Activated T-cell treated with anti-CD3 and anti-CD28 coated beads, Interleukin-2, amount 50 U/mL, for 24 hours (primary cell): ENCODE measurements at places on chromosomes 1 and 21.

- DNase-seq: peak; percentile 66
Observed at GRCh38 chr1:47755101-47755990, 241.8 kb downstream of the TRABD2B start.

GRCh38 chr1:29129916-29130315 lies 6.2 kb upstream of the TMEM200B start:
- no peak for DNase-seq

DNA sequence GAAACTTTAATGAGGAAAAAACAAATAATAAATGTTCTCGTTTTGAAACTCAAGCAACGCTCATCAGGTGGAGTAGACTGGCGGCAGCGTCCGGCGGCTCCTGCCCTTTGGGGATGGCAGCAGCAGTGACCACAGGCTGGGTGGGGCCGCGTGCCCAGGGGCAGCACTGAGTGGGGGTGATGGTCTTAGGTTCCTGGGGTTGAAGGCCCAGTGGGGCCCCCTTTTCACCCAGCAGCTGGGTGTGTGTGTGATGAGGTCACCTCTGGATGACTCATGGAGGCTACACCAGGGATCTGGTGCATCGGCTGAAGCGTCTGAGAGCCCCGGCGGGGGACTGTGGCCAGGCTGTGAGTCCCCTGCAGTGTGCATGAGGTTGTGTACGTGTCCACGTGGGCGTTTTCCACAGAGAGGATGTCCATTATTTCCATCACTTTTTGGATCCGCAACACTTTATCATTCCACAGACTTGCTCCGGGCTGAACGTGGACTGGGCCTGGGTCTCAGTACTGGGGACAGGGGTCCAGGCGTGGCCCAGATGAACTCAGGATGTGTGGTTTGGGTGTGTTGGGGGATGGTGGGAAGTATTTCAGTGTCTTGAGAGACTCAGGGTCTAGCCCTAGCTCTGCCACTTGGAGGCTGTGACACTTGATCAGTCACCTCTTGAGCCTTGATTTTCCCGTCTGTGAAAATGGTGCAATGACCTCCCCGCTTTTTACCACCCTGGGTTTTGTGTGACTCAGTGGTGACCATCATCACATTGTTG lies 25.6 kb downstream of the LDLRAP1 start:
- DNase-seq: no peak

- DNase-seq: no peak
Observed at GRCh38 chr1:56525489-56526041, 53.8 kb downstream of the PLPP3 start.

DNA sequence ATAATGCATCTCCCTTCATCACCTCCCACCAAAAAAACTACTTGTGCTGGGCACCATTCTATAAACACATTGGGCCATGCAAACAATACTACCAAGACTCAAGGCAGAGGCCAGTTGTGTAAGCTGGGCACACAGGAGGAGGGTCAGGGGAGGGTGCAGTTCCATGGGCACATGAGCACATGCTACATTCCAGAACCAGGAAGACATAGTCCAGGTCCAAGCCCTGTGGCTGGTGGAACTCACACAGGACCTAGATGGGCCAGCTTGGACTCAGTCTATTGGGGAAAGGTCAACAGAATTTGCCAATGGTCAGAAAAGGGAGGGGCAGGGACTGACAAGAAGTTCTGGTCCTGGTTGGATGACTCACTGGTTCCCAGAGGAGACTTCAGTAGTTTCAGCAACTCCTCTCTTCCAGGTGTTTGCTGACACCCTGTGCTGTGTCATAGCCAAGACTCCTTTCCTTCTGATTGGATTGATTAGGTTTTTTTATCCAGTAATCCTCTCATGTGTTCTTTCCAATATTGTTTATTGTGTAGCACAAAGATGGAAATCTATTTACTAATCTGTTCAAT lies 249.7 kb downstream of the C1orf94 start:
- no peak for DNase-seq

- no peak for DNase-seq
Observed at GRCh38 chr1:177953549-177953948, 16.3 kb downstream of the SEC16B start.

DNA sequence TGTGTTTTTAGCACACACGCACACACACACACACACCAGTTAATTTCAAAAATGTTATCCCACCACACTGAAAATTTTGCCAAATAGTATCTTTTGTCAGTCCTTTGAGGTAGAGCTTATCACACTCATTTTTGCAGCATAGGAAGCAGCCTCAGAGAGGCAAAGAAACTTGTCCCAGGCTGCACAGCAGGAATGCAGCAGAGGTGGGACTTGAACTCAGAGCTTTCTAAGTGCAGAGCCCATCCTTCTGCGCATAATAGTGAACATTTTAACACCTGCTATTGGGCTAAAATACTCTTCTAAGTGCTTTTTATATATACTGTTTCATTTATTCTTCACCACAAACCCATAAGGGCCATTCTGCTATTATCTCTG lies 15.0 kb downstream of the FHAD1 start:
- DNase-seq: no peak

GRCh38 chr1:238248356-238248755 lies 357.6 kb upstream of the ZP4 start:
- DNase-seq: no peak

DNA sequence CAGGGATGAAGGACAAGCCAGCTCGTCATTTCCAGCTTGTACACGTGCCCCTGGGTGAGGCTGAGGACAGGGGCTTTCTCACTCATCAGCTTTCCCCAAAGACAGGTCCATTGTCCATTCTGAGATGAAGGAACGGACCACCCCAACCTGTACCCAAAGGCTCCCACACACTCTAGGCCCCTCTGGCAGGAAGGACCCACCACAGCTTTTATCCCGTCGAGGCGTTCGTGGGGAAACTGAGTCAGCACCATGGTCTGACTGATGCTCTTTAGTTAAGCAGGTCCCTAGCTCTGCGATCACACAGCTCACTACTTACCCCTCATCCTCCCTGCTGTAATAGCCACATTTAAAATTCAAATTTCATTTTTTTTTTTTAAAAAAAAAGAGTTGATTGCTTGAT lies 117.3 kb downstream of the AJAP1 start:
- no peak for DNase-seq

DNA sequence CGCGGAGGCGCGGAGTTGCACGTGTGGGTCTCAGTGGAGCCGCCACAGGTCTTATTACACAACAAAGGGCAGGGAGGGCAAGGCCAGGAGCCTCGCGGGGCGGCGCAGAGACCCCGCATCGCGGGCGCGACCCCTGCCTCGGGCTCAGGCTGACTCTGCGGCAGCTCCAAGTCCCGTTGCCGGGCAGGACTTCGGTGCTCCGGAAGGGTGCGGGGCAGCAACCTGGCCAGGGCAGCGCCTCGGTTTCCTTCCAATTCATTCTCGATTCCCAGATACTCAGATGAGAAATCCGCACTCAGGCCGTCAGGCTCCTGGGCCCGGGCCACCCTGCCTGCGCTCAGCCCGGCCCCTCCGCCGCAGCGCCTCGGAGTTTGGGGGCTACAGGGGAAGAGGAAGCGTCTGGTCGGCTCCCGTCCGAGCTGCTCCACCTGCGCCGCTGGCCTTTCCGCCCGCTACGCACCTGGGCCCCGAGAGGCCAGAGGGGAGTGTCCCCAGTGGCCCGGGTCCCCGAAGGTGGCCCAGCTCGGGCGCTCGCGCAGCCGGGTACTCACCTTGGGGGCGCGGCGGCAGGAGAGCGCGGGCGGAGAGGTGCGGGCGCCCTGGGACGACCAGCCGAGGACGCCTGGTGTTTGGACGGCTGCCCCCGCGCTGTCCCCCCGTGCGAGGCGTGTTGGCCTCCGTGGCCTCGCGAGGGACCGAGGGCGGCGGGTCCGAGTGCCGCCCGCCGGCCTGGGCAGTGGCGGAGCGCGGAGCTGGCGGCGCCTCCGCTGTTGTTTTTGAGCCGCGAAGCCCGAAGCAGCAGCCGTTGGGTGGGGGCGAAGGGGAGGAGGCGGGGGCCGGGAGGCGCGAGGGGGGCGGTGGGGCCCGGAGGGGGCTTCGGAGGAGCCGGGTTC lies 1.1 kb upstream of the PRDM16 start:
- DNase-seq: no peak

DNA sequence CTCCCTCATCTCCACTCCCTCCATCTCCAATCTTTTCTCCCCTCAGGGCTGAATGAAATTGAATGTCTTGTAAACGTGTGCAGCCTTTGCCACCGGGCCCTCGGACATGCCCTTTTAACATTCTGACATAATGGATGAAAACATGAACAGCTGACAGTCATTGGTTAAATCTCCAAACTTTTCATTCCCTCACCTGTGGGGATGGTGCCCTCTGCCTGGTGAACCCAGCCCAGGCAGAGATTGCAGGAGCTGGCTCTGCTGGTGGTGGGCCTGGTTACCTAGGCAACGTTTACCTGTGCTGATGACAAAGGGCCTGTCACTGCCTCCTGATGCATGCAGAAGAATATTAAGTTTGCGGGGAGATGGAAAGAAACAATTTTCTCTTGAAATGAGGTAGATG lies 21.3 kb downstream of the ST6GALNAC3 start:
- DNase-seq: no peak

- no peak for DNase-seq
Observed at GRCh38 chr21:26136671-26137070, 33.9 kb downstream of the APP start.

GRCh38 chr1:44067266-44068250 lies 36.3 kb upstream of the SLC6A9 start:
- DNase-seq: no peak

GRCh38 chr1:115112496-115113375 lies 23.4 kb upstream of the TSPAN2 start:
- peak; percentile 74 for DNase-seq

DNA sequence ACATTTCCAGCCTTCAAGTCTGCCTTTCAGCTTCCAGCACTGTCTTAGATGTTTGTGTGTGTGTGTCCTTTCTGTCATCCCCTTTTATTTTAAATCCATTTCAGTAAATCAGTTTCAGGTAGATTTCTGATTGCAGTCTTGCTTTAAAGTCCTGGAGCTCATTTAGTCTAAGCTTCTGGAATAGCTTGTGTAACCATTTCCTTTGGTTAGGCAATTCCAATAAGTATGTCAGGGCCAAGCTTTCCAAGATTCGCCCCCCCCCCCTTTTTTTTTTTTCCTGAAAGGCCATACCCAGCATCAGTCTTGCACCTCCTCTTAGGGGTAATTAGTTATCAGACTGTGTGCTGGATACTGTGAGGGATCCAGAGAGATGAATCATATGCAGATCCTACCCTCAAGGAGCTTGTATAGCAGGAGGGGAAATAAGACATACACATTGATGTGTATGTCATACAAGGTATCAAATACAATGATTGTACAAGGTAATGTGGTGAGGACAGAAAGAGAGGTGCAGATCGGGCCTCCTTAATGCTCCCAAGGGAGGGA lies 41.3 kb downstream of the NFYC start:
- DNase-seq: no peak

DNA sequence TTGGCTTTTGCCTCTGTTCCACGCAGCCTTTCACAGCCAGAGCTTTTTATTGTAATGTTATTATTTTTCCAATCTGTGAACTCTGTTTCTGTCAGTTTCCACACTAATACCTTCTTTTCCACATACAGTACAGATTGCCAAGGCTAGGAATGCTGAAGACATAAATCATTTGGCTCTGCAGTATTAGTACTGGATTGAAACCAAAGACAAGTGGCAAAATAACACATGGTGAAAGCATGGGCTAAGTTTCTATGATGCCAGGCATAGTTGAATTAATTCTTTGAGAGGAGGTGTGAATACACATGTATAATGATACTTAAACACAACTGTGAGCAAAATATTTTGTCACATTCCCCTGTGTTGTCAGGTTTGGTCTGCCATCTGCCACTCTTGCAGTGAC lies 73.5 kb downstream of the TMEM200B start:
- DNase-seq: no peak

DNA sequence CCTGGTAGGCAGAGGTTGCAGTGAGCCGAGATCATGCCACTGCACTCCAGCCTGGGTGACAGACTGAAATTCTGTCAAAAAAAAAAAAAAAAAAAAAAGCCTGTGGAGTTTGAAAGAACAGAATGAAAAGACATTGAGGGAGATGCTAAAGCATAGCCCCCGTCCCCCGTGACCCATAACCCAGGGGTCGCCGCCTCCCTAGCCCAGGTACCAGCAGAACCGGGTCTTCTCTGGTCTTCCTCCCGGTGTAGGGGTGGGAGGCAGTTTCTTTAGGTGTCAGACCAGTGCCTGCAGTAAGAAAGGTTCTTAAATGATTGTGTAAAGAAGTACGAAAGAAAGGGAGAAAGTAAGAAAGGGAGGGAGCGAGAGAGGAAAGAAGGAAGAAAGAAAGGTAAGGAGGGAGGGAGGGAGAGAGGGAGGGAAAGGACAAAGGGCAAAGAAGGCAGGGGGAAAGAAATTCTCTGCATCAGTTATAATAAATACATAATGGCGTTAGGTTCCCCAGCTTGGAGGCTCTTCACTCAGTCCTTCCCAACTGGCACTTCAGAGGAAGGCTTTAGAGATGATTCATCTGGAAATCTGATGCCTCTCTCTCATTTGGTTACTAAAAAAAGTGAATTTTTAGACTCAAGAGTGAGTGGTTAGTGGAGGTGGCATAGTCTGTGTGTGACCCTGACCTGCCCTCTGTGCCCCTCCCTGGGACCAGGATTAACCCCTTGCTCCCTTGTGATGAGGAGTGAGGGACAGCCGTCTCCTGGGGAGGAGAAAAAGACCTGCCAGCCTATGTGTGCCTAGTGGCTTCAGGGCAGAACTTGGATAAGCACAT lies 1.1 kb downstream of the IL24 start:
- DNase-seq: no peak

GRCh38 chr1:162691999-162692575 lies 59.8 kb downstream of the DDR2 start:
- DNase-seq: no peak

DNA sequence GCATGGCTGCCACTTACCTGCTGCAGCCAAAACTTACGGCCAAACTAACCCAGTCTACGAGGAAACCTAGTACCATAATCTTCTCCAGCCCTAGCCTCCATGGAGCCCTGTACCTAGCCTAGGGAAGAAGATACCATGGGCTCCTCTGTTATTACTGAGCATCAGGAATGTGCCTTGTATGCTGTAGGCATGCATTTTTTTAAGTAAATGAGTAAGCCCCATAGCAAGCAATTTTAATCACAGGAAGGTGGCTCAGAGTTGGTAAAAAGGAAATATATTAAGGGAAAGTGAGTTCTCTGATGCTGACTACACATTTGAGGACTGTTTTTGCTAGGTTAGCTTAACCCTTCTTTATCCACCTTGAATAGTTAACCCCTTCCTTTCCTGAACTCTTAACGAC lies 21.2 kb downstream of the NFASC start:
- DNase-seq: no peak

GRCh38 chr1:237133921-237134320 lies 91.9 kb downstream of the RYR2 start:
- DNase-seq: no peak

- DNase-seq: no peak
Observed at GRCh38 chr1:47186267-47187185, 3.3 kb downstream of the PDZK1IP1 start.

GRCh38 chr1:202304375-202304774 lies 37.4 kb downstream of the UBE2T start:
- DNase-seq: no peak
